ENCODE measurements at places on chromosomes 16 and 17.

- DNase-seq, result no peak
These were observed 4.6 kb downstream of the ANKFN1 start for GRCh38 chr17:56157845-56158244.

GRCh38 chr16:78639775-78640174 is 540.3 kb downstream of the WWOX start:
- peak; percentile 32 for DNase-seq

GRCh38 chr17:74008196-74008595 is 195.3 kb upstream of the RPL38 start:
- DNase-seq, result no peak

GRCh38 chr16:85765211-85765610 is 14.3 kb upstream of the C16orf74 start:
- no peak for DNase-seq

DNA sequence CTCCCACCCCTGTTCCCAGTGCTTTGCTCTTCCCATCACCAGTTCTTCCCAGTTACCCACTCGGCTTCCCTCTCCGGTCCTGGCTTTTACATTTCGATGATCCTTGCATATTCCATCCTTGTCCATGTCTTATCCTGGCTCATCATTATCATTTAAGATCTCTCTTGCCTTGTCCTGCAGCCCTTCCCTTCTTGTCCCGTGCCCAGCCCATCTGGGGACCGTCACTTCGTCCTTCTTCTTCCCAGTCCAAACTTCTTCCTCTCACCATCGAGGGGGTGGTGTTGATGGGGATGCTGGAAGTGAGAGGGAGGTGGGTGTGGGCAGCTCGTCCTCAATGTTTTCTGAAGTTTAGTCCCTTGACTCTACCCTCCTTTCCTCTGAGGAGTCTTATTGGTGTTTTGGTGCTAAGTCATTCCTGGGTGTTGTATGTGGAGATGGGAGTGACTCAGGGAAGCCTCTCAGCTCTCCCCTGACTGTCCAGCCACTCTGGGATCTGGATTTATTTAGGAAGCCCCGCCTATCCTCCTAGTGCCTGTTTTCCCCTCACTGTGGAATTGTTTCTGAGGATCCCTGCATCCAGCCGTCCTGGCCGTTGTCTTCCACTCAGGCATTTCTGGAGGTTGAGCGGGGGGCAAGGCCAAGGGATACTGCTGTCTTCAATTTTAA is 975 bp downstream of the SNX29 start:
- DNase-seq, result no peak

DNA sequence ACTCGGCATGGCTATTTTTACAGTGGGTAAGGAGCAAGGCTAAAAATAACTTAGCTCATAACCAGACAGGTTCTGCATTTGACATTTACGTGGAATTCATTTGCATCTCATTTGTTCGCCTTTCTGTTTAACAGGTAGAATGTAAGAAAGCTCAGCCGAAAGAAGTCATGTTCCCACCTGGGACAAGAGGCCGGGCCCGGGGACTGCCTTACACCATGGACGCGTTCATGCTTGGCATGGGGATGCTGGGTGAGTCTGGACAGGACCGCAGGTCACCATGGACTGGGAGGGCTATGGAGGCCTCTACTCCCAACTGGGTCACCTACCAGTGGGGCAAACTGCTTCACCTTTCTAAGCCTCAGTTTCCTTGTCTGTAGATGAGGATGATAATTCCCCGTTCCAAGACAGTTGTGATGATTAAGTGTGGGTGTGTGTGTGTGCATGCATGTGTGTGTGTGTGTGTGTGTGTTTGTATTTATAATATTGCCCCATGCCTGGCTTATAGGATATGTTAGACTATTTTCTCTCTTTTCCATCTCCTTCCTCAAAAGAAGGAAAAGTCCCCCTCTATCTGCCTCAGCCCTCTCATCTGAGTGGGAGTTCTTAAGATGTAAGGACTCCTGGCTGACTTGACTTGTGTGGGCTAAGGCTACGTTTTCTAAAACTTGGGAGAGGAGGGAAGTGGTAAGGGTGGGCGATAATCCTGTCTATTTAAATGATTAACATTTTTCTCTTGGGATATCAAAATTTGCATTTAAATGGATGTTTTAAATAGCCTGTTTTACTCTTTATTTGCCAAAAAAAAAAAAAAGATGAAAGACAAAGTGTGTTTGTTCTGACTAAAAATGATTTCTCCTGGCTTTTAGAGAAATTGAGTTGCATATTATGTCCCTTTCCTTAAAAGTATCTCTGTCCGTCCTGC is 129.0 kb downstream of the CCDC182 start:
- no peak for DNase-seq

GRCh38 chr17:20291853-20292252 is 175.5 kb downstream of the LGALS9B start:
- no peak for DNase-seq

DNA sequence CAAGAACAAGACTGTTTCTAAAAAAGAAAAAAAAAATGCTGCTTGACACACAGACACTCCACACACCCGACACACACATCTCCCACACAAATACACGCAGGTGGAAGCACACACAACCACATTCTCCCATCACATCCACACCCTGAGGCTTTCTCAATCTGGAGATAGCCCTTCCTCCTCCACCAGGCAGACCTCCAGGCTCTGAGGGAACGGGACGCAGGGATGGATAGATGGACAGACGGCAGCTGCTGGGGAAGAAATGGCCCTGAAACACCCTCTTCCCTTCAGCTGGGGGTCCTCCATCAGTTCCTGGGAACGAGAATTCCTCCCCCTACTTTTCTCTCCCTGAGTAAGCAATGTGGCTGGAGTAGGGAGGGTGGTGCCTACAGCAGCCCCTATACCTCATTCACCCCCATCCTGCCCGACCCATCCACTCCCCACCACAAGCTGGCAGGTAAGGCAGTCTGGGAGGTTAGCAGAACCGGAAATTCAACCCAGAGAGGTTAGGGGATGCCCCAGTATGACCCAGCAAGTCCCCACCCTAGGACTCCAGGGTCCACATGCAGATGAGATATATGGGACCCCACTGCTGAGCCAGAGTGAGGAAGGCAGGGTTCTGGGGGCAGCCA is 4.1 kb upstream of the LITAFD start:
- DNase-seq, result no peak

DNA sequence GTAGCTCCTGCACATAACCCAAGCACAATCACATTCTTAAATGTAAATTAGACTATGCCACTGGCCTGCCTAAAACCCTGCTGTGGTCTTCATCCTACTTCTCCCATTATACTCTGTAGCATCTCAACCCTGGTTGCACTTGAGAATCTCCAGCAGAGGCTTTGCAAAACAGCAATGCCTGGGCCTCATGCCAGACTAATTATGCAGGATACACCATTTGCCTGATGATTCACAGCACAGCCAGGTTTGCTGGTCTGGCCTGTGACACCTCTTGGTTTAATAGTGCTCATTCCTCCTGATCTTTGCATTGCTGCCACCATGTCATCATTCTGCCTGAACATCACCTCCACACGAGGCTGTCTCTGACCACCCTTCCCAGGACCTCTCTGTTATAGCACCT is 491.9 kb upstream of the TOM1L1 start:
- DNase-seq, result no peak

DNA sequence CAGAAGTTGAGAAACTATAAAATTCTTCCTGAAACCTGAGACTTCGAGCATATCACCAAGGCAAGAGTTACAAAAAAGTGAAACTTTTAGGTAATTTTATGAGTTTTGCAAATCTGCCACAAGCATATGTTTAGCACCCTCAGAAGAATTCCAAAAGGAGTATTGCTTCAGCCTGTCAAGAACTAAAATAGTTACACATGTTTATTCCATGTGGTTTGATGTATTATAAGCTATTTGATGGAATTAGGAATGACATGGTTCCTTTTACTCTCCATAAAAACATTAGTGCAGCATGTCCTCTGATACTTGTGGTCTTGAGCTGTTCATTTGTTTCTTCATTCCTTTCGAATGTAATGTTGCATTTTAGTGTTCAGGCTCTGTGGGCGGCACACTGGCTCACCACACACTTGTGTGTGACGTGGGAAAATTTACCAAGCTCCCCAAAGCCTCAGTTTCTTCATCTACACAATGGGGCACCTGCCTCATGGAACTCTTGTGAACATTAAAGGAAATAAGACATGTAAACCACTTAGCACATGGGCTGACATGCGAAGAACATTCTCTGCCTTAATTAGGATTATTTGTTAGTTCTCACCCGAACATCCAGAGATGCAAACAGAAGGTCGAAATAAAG is 204.2 kb upstream of the FOXF1 start:
- DNase-seq, result no peak

DNA sequence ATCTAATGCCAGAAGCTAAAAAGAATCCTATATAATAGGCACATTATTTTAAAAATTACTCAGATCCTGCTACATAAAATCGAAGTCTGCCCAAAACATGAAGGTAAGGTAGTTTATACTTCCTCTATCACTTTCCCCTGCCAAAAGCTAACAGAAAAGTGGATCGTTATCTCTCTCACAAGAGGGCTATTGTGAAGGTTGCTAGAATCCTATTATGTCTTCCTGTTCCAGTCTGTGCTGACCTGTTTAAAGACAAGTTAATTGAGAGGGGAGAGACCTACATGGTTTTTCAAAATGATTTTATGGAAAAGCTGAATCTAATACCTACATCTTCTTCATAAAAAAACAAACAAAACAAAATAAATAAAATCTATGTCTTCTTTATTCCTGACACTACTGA is 1410.9 kb upstream of the CDH8 start:
- DNase-seq, result peak; percentile 86

- no peak for DNase-seq
These were observed 63.7 kb downstream of the ERCC4 start for GRCh38 chr16:13983625-13984024.

DNA sequence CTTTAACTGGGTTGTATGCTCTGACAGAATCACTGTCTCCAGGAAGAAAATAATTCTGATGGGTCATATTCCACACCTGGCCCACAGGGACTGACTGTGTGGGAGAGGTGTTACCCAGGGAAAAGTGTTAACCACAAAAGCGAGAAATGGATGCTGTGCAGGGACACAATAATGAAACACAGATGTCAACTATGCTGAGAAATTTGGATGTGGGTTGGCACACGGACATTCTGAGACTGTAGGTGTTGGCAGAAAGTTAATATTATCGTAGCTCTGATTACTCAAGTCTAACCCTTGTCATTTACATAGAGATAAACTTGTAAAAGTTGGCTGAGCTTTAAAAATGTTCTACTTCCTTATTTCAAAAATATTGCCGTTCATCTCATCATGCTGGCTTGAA is 19.6 kb downstream of the TMC5 start:
- DNase-seq, result no peak

DNA sequence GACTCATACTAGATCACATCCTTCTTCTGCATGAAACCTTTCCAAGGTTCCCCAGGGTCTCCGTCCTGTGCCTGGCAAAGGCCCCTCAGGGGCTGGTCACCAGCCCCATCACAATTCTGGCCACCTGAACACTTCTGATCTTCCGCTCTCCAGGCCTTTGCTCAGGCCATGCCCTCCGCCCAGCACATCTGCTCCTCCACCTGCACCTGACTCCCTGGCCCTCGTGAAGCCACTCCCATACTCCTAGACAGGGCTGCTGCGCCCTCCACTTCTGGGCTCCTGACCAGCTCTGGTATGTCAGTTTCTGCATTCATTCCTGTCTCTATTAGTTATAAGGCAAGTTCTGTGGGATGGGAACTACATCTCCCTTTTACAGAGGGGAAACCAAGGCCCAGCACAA is 1.9 kb upstream of the MYL11 start:
- DNase-seq, result no peak

Measured in NCI-H146 (cell line).